Breast epithelium (tissue), 4 donors: ENCODE measurements at places on chromosomes 4 and X.

DNA sequence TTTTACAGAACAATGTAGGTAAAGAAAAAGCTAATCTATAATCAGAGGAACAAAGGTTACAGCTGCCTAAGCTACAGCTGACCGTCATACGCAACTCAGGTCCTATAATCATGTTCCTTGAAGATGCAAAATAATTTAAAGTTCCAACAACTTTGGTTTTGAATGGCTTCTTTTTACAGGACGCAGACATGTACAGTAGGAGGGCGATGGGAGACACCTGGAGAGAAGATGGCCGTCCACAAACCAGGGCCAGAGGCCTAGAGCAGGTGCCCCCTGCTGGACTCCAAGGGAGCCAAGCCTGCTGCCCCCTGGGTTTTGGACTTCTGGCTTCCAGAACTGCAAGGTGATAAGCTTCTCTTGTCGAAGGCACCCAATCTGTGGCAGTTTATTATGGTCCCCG, 10.6 kb downstream of the HGFAC start:
- no peak overlapping the region for H3K4me3 ChIP-seq
- H3K27ac ChIP-seq: no peak overlapping the region
- no peak for DNase-seq

GRCh38 chr4:147542229-147542990, 61.5 kb downstream of the EDNRA start:
- no peak for DNase-seq
- H3K4me3 ChIP-seq: peak overlapping the region; percentile 51
- no peaks in the 10 kb centered on the region for H3K4me1 ChIP-seq

DNA sequence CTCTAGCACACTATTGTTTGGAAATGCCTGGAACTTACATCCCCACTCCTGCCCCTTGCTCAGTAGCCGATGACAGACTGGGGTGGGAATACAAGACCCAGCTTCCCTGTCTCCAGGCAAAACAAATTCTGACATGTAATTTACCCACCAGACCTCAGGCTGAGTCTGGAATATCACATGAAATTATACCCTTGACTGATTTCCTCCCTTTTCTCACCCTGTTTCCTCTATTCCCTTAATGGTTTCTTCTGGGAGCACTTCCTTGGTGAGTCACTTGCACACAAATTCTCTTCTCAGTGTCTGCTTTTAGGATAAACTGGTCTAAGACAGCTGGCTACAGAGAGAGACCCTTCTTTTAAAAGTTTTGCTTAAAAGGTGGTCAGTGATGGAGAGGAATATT, 65.8 kb upstream of the DIPK2B start:
- no peaks in the 10 kb centered on the region for H3K4me1 ChIP-seq
- H3K27me3 ChIP-seq: peaks cover 27% of the 10 kb centered on the region
- no peak for DNase-seq
- no peak overlapping the region for H3K4me3 ChIP-seq
- no peak overlapping the region for H3K27ac ChIP-seq
- H3K36me3 ChIP-seq: no peaks in the 10 kb centered on the region

- H3K4me3 ChIP-seq: no peak overlapping the region
- DNase-seq: no peak
- no peaks in the 10 kb centered on the region for H3K27me3 ChIP-seq
Measured at GRCh38 chr4:16489226-16489625, 263.0 kb upstream of the TAPT1 start.

DNA sequence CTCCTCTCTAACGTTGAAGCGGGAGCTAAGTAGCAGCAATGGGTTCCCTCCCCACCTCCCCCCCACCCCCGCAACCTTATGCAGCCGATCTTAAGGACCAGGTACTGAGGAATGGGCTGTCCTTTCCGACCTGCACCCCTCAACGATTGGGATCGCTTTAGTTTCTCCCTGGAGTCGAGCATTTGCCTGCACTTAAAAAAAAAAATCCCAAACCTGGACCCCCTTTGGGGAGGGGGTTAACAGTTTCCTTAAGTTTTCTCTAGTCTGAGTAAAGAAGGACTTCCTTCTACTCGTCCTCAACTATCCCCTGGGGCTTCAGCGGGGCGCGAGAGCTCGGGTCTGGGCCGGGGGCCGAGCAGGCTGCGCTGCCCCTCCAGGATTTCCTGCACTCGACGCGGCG, 25.7 kb upstream of the BCORL1 start:
- DNase-seq: no peak
- no peaks in the 10 kb centered on the region for H3K36me3 ChIP-seq
- H3K27me3 ChIP-seq: no peaks in the 10 kb centered on the region
- peak overlapping the region; percentile 52 for H3K4me3 ChIP-seq

DNA sequence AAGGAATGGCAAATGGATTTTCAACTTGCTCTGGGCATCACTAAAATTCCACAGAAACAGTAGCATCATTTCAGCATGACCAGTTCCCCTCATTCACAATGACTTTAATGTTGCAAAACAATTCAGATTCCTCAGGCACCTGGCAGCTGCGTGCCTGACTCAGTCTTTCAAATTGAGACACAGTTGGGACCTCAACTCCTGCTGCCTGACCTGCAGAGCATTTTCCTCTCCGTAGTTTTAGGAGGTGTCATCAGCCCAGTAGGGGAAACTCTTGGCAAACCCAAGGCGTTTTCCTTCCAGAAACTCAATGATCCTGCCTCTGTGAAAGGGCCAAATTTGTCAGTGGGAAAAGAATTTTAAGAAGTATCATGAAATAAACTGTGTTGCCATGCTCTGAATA, 388.9 kb downstream of the SPRY1 start:
- H3K27me3 ChIP-seq: no peaks in the 10 kb centered on the region
- H3K4me3 ChIP-seq: no peak overlapping the region
- peak overlapping the region; percentile 83 for H3K27ac ChIP-seq
- no peak for DNase-seq
- no peaks in the 10 kb centered on the region for H3K4me1 ChIP-seq
- H3K36me3 ChIP-seq: no peaks in the 10 kb centered on the region

DNA sequence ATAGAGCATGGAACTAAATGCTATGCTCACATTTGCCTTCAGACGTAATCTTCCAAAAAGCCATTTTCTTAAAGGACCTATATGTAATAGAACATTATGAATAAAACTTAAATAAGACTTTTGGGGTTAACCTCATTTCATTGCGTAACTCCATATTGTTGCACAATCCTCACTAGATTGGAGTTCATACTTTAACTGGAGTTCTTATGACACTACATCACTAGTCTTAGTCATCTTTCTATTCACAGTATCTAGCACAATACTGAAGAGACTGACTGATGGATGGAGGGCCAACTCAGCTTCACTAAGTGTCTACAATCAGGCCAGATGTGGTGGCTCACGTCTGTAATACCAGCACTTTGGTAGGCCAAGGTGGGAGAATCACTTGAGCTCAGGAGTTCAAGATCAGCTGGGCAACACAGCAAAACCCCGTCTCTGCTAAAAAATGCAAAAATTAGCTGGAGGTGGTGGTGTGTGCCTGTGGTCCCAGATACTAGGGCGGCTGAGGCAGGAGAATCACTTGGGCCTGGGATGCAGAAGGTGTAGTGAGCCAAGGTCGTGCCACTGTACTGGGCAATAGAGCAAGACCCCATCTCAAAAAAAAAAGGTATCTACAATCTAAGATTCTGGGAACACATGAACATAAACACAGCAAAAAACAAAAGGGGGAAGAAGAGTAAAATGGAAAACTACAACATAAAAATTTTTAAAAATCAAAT, 80.8 kb upstream of the MAB21L2 start:
- no peaks in the 10 kb centered on the region for H3K36me3 ChIP-seq
- H3K27me3 ChIP-seq: no peaks in the 10 kb centered on the region
- H3K4me1 ChIP-seq: no peaks in the 10 kb centered on the region

DNA sequence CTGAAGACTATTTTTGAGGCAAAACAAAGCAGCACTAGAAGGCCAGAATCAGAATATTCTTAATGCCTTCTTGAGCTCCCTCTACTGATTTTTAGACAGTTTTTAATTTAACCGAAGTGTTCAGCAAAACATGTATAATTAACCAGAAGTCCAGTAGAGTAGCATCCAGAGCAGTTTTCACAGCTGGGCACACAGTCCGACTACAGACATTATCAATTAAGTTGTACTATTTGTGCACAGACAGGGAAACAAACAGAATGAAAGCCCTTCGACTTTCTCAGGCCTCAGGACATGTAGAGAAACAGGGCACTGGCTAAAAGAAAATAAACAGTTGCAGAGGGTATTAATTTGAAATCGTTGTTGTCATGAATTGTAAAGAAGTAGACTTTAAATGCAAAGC, 11.9 kb downstream of the FSTL5 start:
- no peak for DNase-seq
- H3K27ac ChIP-seq: no peak overlapping the region
- H3K4me1 ChIP-seq: no peaks in the 10 kb centered on the region
- no peaks in the 10 kb centered on the region for H3K27me3 ChIP-seq

DNA sequence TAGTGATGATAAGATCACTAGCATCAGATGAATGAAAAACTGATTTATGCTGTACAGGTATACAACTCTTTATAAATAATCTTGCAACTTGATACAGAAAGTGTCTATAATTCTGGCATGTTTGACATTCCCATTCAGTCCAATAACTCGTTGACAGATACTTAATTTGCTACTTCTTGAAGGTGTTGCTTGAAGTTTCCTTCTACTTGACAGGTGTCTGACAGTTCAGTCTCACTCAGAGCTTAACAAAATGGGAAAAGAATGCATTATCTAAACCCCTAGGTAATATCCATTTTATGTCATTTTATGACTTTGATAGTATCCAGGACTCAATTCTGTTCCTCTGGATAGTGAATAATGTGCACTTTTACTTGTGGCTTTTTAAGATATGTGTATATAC, 508.9 kb downstream of the GRID2 start:
- DNase-seq: no peak
- H3K27ac ChIP-seq: no peak overlapping the region
- no peak overlapping the region for H3K4me3 ChIP-seq
- no peaks in the 10 kb centered on the region for H3K27me3 ChIP-seq
- H3K4me1 ChIP-seq: no peaks in the 10 kb centered on the region
- no peaks in the 10 kb centered on the region for H3K36me3 ChIP-seq

DNA sequence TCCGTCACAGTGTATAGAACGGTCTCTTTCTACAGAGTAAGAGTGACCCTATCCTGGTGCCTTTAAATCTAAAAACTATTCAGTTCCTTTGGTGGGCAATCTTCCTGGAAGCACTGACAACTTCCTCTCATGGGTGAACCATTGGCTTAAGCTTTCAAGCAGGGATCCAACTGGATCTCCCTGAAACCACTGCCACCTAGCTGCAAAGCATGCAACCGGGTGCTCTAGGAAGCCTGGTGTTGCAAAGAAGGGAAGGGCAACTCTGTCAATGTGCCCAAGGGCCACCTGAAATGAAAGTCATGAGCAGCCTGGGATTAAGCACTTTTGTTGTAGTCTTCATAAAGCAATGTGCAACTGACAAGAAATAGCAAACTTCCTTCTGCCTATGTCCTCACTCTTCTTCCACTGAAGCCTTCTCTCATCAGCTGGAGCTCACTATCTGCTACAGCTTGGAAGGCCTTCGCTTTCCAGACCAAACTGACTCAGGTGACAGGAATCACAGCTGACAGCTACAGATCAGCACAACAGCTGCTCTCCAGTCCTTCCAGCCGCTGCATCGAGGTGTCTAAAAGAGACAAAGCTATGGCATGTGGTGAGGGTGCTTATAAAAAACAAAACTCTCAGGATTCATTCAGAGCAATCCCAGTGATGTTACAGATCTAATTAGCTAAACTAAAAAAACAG, 46.1 kb downstream of the SETD7 start:
- H3K4me3 ChIP-seq: no peak overlapping the region
- no peak for DNase-seq
- no peaks in the 10 kb centered on the region for H3K36me3 ChIP-seq
- H3K27ac ChIP-seq: no peak overlapping the region

DNA sequence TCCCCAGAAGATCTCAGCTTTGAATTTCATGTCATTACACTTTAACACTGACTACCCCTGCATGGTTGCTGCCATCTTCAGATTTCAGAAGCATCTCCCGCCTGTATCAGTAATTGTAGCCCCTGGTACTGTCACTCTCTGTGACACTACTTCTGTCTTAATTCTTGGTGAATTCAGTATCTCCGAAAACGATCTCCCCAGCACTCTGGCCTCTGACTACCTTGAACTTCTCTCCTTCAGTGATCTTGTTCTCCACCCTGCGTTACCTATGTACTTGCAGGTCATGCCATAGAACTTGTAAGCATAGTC, 53.8 kb upstream of the ABCG2 start:
- no peak overlapping the region for H3K27ac ChIP-seq
- no peak for DNase-seq
- H3K27me3 ChIP-seq: no peaks in the 10 kb centered on the region
- no peak overlapping the region for H3K4me3 ChIP-seq
- H3K36me3 ChIP-seq: no peaks in the 10 kb centered on the region

- peaks cover 3% of the 10 kb centered on the region for H3K4me1 ChIP-seq
- no peak overlapping the region for H3K4me3 ChIP-seq
Measured at GRCh38 chrX:74246524-74246923, 57.5 kb upstream of the ZCCHC13 start.

- H3K36me3 ChIP-seq: no peaks in the 10 kb centered on the region
- no peaks in the 10 kb centered on the region for H3K27me3 ChIP-seq
- peak overlapping the region; percentile 94 for H3K27ac ChIP-seq
- DNase-seq: no peak
- H3K4me3 ChIP-seq: no peak overlapping the region
Measured at GRCh38 chr4:107721436-107722100, 1.5 kb upstream of the PAPSS1 start.

DNA sequence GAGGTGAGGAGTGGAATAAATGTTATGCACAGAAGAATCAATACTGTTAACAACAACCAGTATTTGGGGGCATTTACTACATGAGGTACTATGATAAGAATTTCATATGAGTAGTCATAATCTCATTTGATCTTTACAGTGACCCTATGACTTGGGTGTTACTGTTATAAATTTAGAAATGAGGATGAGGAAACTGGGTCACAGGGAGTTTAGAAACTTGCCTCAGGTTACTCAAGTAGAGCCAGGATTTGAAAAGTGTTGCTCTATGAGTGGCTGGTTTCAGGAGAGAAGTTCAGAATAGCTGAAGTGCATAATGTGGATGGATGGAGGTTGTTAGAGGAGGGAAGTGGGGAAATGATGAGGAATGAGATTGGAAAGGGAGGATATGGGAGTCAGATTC, 16.6 kb upstream of the DDIT4L start:
- no peak for DNase-seq
- H3K4me1 ChIP-seq: no peaks in the 10 kb centered on the region
- H3K27ac ChIP-seq: no peak overlapping the region
- no peaks in the 10 kb centered on the region for H3K27me3 ChIP-seq
- no peak overlapping the region for H3K4me3 ChIP-seq

GRCh38 chr4:55438314-55438713, 42.6 kb downstream of the TMEM165 start:
- no peak overlapping the region for H3K27ac ChIP-seq
- H3K27me3 ChIP-seq: no peaks in the 10 kb centered on the region

DNA sequence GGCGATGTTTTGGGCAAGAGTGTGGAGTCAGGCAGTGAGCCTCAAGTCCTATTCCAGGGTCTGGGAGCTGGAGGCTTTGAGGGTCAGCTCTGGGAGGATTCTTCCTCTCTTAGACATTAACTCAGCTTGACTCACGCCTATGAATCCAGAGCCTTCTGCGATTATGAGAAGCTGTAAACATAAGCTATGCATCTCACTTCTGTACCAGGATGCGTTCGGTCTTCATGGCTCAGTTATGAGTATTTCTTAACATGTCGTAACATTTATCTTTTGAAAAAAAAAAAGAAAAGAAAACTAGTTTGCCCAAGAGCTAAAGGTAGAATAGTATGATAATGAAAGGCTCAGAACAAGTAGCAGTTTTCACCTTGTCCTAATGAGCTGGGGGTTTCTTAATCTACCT, 4.6 kb downstream of the SHROOM2 start:
- H3K27ac ChIP-seq: no peak overlapping the region
- no peak for DNase-seq
- H3K4me3 ChIP-seq: no peak overlapping the region
- H3K36me3 ChIP-seq: no peaks in the 10 kb centered on the region
- peaks cover 23% of the 10 kb centered on the region for H3K27me3 ChIP-seq
- H3K4me1 ChIP-seq: no peaks in the 10 kb centered on the region

- H3K4me3 ChIP-seq: peak overlapping the region; percentile 66
- no peaks in the 10 kb centered on the region for H3K27me3 ChIP-seq
- H3K4me1 ChIP-seq: no peaks in the 10 kb centered on the region
- H3K27ac ChIP-seq: no peak overlapping the region
Measured at GRCh38 chr4:71186257-71186565, 152.6 kb upstream of the SLC4A4 start.
